ENCODE measurements at places on chromosomes 7 and 10. TPM values are rescaled to one million over a fixed set of nuclear protein-coding genes. Genes with fewer than 3 reads are reported as not detected.

SH2D4B gene
- total RNA-seq = not detected

ZNF716 gene
- not detected for total RNA-seq

DHTKD1 gene
- total RNA-seq = 8.2 TPM

- DNase-seq = no peak
These were observed 204.0 kb upstream of the AOAH start for GRCh38 chr7:36928311-36928710.

DNA sequence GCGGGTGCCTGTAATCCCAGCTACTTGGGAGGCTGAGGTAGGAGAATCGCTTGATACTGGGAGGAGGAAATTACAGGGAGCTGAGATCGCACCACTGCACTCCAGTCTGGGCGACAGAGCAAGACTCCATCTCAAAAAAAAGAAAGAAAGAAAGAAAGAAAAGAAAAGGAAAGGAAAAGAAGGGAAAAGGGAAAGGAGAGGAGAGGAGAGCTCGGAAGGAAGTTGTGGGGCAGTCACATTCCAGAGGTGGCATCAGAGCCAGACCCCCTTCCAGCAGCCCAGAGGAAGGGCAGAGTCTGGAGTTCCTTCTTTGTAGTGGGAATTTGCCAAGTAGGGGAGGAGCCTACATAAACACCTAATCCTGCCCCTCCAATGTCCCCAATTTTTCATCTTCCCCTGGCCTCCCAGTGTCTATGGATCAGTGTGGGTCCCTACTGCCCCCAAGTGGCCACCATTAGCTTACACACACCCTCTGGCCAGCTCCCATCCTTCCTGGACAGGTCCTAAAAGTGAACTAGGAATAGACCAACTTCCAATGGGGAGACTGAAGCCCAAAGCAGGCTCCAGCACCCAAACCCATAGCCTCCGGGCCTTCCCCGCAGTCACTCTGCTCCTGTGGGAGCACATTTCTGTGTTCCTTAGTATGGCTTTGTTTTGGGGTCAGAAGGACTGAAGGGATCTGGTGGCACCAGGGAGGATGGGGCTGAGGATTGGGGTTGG lies 39.6 kb upstream of the HSPB1 start:
- DNase-seq = peak; percentile 84

GRCh38 chr10:11898033-11898371 lies 74.8 kb downstream of the PROSER2 start:
- DNase-seq = no peak

GRCh38 chr10:79269443-79269842 lies 77.8 kb upstream of the PPIF start:
- no peak for DNase-seq

GRCh38 chr7:135858851-135859250 lies 110.2 kb upstream of the FAM180A start:
- DNase-seq = no peak

- DNase-seq = no peak
These were observed 96.8 kb upstream of the LSM8 start for GRCh38 chr7:118087126-118087525.

DNA sequence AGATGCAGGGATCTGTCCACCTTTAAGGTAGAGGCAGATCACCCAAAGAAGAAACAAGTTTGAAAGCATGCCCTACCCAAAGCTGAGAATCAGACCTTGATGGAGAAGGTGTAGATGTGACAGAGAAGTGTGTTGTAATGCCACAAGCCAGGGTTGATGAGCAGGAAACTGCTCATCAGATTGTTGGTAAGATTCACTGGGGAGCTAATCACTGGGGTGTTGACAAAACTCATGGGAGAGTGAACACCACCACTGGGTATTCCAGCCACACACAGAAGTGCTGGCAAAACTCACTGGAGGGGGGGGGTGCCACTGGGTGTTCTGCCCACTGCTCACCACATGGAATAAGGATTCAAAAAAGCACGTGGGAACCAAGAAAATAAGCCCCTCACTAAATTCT lies 95.2 kb downstream of the IQUB start:
- DNase-seq = no peak
